K562 (cell line): ENCODE measurements at places on chromosomes 1 and 21.

DNA sequence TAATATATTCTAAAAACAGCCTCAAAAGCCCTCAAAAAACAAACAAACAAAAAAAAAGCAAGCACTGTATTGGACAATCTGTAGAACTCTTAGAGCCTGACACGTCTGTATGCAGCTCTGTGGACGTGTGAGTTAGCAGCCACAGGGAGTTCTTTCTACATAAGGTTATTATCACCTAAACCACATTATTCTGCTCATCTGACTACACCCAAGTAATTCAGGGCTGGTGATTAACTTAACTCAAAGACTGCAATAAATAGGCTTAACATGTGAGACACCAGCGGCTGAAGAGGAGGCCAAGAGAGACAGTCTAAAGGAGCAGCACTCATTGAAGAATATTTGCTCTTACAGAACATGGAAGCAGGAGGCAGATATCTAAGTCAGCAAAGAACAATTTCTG, 316.0 kb downstream of the VAV3 start:
- DNase-seq = no peak

- DNase-seq = no peak
Measured at GRCh38 chr1:225657462-225657989, 4.6 kb upstream of the ENAH start.

- DNase-seq = no peak
Measured at GRCh38 chr21:36127250-36127904, 7.5 kb upstream of the CBR3 start.

DNA sequence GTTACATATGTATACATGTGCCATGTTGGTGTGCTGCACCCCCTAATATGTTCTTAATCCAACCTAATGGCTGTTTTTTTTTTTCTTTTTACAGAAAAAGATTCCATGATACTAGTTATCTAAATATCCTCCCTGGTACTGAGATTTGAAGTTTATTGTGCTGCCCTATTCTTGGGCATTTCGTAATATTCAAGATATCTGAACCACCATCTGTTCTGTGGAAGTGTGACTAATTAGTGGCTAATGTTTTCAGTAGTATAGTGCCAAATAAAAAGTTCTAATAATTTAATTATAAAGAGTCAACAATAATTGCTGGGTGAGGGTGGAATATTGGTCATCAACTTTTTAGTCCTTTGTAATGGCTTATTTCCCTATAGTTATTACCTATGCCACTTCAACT, 217.5 kb downstream of the GABPA start:
- DNase-seq = no peak

GRCh38 chr21:46465651-46466050, 7.0 kb downstream of the DIP2A start:
- no peak for DNase-seq

DNA sequence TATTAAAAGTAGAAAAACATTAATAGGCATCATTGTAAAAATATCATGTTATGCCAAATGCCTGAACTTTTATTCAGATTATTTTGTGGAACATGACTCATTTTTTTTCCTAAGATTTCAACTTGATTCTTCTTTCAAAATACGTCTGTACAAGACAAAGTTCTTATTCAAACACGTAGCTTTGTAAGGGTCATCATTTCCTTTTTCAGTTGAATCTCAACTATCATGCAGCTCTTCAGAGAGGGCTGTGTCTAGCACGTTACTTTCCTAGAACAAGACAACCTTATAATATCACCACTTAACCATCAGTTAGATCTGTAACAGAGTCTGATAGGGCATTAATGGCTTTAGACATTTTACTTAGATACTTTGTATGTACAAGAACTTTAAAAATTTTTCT, 608.9 kb downstream of the AMY1C start:
- no peak for DNase-seq

DNA sequence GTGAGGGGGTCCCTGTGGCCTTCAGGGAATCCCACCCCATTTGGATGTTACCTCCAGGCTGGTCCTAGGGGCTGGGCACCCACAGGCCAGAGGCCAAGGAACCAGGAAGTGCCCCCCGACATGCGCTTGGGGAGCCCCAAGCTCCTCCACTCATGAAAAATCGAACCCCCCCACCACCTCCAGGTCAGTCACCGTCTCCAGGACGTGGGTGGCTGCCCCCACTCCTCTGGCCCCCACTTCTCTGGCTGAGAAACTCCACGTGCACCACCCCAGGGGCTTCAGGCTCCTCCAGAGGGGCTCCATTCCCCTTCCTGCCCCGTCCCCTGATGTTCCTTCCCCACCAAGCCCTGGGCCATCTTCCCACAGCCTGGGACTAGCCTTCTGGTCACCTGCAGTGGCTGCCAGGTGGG, 30.5 kb upstream of the POFUT2 start:
- no peak for DNase-seq

DNA sequence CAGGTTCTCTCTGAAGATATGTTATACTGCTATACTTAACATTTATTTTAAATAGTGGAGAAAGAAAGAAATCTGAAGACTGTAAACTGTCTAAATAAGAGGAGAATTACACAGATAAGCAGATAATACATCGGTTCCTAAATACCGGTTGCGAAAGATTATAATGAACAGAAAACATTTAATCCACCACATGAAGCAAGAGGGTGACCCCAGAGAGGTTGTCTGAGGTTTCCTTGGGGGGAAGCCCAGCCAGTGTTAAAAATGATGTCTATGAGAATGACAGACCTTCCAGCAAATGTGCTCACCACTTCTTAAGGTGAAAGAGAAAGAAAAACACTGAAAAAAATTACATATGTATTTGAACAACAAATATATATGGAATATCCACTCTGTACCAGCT, 356.4 kb upstream of the KAZN start:
- no peak for DNase-seq

- DNase-seq = no peak
Measured at GRCh38 chr1:241310451-241310850, 46.6 kb downstream of the RGS7 start.

GRCh38 chr1:173175514-173176145, 31.5 kb downstream of the TNFSF4 start:
- DNase-seq = no peak

DNA sequence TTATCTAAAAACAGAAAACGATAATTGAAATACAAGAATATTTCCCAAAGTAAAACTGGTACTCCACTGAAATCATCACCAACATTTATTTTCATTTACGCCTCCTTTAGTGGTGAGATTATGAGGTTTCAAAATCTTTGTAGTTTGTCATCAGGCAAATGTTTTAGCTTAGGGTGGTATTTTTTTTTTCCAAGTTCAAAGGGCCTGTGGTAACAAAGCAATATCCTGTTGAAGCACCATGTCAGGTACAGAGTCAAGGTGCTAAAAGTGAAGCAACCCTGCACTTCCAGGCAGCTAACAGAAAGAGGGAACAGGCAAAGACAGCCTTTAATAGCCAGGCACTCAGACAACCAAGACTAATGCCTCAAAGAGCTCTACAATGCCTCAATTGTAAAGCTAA, 89.2 kb downstream of the JAK1 start:
- no peak for DNase-seq

GRCh38 chr21:35346697-35347096, 297.6 kb upstream of the RUNX1 start:
- DNase-seq = no peak

- no peak for DNase-seq
Measured at GRCh38 chr21:28737674-28738419, 254.8 kb downstream of the LTN1 start.

GRCh38 chr1:177928194-177928593, 41.7 kb downstream of the SEC16B start:
- no peak for DNase-seq

DNA sequence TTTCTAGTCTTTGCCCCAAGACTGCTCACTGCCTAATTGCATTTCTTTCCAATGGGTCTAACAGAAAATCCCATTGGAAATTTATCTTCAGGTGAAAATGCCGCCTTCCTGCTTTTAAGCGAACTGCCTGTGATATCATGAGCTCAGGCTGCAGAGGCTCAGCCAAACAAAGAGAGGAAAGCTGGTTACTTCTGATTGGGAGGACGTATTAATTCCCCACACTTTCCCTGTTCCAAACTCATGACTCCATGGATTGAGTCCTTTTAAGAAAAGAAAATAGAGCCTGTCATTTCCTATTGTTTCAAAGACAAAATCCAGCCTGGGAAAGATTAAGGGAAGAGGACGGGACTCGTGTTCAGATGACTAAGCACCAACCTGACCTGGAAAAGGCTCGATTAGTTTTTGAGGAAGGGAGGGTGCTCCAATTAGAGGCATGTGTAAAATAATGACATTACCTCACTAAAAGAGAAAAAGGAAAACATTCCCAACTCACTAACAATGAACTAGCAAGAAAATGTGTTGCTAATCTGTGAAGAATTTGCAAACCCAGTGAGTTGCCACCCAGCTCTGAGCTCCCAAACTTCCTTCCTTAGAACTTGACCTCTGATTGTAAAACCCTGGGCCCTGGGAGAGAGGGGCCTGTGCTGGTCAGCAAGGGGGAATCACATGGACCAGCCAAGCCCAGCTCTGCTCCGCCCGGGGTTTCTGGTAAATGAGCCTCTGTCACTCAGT, 61.2 kb downstream of the TCP10L start:
- no peak for DNase-seq

- DNase-seq = no peak
Measured at GRCh38 chr1:237760951-237761350, 129.8 kb downstream of the ZP4 start.

DNA sequence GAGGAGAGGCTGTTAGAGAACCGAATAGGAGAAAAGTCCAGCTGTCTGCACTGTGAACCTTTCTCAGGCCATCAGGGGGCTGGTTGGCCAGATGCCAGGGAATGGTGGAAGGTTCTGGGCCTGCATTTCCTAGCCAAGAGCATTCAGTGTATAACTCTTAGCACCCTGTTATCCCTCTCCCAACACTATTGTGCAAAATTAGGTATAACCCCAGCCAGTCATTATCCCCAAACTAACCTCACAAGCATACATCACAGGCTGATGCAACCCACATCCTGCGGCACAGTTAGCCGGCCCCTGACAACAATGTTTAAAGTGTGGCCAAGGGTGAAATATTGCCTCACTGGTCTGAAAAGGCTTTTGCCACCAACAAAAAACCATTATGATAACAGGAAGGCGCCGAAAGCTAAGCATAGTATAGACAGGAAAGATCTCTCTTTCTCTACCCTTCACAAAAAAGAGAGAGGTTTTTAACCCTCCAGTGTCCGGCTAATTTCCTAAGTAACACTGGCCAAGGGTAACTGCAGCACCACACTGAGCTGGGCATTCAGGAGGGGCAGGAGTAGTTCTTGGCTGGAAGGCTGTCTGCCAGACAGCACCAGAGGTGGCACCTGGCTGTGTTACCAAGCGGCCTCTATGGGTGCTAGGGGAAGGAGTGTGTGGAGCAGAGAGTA, 77.3 kb upstream of the BCAR3 start:
- DNase-seq = no peak

GRCh38 chr1:8152731-8153702, 126.9 kb upstream of the ERRFI1 start:
- DNase-seq = no peak

DNA sequence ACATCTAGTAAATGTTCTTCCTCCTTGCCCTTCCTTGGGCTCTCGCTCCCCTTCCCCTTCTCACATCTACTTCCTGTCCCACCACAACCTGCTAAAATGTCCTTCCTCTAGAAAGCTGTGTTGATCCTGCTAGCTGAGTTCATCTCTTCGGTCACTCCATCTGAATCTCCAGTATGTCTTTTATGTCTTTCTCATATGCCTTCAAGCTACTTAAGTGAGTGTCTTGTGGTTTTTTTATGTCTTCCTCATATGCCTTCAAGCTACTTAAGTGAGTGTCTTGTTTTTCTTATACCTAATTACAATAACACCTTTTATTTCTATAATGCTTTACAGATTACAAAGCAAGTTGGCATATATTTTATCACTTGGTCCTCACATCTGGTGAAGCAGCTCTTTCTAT, 33.9 kb downstream of the CSF1 start:
- no peak for DNase-seq

DNA sequence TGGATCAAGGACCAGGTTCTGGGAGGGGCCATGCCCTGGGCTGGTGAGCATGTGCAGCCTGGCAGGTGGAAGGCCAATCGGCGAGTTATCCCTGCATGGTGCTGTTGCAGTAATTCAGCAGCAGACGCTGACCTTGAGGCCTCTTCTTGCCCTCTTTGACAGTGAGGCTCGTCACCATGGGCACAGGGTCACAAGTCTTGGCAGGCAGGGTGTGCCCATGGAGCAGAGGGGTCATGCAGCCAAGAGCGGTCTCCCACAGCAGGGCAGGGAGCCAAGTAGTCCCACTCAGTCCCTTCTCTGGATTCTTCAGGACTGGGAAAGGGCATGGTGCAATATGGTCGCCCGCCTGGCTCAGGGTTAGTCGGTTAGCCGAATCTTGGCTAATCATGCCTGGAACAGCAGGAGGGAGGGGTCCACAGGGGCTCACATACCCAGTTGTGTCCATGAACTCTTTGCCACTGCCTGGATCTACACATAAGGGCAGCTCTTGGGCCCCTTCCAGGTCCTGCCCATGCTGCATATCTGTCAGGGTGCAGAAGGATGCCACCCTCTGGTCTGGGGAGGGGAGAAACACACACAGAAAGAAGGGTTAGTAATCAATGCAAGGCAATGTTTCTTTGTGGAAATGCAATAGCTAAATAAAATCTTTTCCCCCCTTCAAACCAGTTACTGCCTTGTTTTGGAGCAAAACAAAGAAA, 226.8 kb downstream of the SIPA1L2 start:
- no peak for DNase-seq

GRCh38 chr1:202157945-202158344, 2.5 kb downstream of the PTPN7 start:
- DNase-seq = no peak

- peak; percentile 78 for DNase-seq
Measured at GRCh38 chr21:34630536-34631143, 15.7 kb upstream of the RCAN1 start.

DNA sequence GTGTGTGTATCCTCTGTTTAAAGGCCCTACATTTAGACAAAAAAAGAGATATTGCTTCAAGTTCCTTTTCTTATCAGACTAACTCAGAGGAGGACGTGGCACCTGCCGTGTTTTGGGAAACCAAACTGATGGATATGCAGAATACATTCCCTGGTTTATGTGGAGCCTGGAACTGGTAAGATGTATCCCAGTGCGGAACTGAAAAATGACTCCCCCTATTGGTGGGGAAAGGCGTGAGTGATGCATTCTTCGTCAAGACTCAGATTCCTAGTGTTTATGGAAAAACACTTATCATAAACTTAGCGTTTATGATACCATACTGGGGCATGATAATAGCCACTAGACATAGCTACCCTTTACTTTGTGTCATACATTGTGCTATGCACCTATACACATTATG, 154.2 kb downstream of the ZNF326 start:
- DNase-seq = peak; percentile 12

- DNase-seq = peak; percentile 82
Measured at GRCh38 chr1:31422505-31423319, 9.7 kb downstream of the SERINC2 start.

DNA sequence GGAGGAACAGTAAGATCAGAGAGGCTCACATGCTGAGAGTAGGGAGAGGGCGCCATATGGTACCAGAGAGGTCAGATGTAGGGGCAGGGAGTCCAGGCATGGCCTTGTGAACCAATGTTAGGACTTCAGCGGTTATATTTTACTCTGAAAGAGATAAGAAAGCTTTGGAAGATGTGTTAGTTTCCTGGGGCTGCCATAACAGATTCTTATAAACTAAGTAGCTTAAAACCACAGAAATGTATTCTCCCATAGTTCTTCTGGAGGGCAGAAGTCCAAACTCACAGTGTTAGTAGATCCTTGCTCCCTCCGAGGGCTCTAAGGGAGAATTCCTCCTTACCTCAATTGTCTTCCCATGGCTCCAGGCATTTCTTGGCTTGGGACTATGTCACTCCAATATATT, 502.5 kb upstream of the ADGRL2 start:
- no peak for DNase-seq

- peak; percentile 18 for DNase-seq
Measured at GRCh38 chr1:19311503-19311930, 427 bp downstream of the AKR7A2 start.

- peak; percentile 52 for DNase-seq
Measured at GRCh38 chr1:28115267-28115666, 26.9 kb upstream of the EYA3 start.
